ENCODE measurements at places on chromosomes 5 and 9.

- DNase-seq = no peak
Observed at GRCh38 chr9:75382126-75382525, 293.8 kb downstream of the OSTF1 start.

DNA sequence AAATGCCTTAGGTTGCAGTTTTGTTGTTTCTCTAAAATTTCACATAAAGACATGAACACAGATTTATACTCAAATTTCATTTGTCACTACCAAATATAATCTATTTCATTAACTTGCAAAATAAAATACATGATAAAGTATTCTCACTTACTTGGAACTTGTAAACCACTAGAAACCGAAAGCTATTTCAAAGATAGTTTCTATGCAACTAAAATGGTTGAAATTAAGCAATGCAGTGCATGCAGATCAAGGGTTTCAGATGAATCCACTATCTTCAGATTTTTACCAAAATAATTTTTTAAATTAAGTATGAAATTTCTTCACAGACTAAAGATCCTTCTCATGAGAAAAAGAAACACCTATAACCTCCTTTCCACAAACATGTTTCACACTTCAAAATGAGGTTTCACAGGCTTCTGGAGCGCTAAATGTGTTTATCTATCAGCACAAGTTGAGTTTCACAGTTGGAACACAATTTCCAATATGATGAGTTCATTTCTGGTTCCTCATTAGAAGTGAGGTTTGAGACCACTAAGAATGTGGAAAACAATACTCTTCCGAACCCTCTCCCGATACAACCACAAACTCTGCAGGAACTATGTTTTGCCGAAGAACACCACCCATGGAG lies 63.9 kb downstream of the EPB41L4A start:
- DNase-seq = no peak

DNA sequence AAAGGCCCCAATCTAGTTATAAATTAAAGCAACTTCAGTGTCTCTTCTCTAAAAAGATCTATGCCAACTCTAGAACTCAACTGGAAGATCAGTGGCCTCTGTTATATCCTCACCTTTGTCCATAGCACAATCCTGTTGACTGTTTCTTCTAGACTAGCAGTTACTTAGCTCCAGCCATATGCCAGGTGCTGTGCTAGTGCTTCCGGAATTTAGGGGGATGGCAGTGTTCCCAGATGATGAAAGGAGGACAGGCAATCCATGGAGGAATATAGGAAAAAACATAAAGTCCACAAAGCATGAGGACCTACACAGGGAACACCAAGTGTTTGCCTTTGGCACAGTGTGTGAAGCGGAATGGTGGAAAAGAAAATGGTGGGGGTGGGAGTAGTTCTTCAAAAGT lies 214.3 kb downstream of the MAPKAP1 start:
- DNase-seq = no peak

- DNase-seq = no peak
Observed at GRCh38 chr5:38376404-38376803, 118.0 kb downstream of the EGFLAM start.

DNA sequence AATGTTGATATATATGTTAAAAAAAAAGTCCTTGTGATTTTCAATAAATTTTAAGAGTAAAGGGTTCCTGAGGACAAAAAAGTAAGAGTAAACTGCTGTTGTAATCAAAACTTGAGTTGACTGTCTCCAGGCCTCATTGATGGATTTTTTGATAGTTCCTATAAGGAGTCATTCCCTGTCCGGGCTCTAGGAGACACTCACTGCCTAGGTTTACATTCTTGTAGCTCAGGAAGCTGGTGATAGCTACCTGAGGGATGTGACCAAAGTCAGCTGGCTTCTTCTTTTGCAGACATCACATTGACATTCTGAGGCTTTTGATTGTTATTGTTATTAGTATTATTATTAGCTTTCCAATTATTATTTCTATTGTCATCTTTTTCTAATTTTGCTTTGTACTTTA lies 116.5 kb upstream of the FBXL7 start:
- DNase-seq = no peak

DNA sequence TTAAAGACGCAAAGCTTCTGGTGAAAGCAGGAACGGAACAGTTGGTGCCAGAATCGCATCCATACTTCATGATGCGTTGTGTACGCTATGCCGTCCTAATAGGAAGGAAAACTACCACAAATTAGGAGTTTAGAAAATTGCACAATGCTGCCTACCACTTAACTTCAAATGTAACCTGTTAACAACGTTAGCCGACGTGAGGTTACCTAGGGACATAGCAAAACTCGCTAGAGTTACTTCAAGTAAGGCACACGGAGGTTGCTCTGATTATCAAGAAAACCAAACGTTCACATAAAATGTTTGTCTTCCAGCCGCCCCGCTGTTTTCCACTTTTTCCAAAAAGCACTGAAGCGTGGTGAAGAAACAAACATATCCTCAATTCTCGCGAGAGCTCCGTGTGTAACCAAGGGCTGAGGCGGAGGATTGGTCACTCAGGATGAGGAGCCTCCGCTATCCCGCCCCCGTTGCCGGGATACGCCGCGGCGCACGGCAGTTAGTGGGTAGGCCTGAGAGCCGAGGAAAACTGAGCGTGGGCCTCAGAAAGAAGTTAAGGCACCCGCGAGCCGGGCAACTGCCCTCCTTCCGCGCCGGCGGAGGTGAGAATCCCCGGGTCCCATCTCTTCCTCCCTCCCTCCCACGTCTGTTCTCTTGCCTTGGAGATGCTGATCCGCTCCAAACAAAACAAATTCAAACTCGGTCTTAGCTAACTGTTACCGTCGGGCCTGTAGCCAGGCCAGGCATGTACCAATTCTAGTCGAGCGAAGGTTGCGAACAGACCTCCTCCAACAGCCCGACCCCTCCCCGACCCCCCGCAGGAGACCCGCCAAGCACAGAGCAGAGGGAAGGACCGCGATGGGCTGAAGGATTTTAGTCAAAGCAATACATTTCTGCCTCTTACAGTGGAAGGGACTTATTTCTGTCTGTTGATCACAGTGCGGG lies at the start of gene IFT74:
TSS of gene IFT74 (plus strand) at position 492 of the 939 bp plus-strand sequence. CDS start 5,556 bp downstream, outside the sequence.
- DNase-seq = peak; percentile 98

DNA sequence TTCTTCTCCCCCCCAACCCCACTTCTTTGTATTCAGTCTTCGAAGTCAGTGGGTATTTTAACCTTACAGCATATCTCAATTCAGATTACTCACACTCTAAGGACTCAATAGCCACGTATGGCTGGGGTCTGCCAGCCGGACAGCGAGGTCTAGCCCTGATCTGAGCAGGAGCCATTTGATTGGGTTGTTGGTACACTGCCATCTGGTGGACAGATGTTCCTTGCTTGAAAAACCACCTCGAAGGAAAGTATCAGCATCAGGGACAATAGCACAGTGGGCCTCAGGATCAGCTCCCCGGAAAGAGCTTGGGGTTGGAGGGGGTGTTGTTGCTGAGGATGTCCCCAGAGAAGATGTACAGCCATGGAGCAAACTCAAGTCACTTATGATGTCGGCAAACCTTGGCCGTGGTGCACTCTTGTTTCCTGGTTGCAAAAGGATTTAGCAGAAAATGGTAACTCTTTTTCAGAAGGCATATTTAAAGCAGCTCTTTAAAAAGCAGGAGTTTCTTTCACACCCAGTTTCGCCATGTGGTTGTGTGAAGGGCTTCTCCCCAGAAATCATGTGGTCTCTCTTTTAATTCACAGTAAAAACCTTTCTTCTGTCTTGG lies 31.7 kb upstream of the KCNMB1 start:
- peak; percentile 58 for DNase-seq

- no peak for DNase-seq
Observed at GRCh38 chr5:80072103-80073073, 37.2 kb downstream of the THBS4 start.

GRCh38 chr9:3894772-3895171 lies 369.0 kb upstream of the RFX3 start:
- DNase-seq = no peak

GRCh38 chr5:175214152-175214551 lies 229.8 kb downstream of the DRD1 start:
- no peak for DNase-seq

DNA sequence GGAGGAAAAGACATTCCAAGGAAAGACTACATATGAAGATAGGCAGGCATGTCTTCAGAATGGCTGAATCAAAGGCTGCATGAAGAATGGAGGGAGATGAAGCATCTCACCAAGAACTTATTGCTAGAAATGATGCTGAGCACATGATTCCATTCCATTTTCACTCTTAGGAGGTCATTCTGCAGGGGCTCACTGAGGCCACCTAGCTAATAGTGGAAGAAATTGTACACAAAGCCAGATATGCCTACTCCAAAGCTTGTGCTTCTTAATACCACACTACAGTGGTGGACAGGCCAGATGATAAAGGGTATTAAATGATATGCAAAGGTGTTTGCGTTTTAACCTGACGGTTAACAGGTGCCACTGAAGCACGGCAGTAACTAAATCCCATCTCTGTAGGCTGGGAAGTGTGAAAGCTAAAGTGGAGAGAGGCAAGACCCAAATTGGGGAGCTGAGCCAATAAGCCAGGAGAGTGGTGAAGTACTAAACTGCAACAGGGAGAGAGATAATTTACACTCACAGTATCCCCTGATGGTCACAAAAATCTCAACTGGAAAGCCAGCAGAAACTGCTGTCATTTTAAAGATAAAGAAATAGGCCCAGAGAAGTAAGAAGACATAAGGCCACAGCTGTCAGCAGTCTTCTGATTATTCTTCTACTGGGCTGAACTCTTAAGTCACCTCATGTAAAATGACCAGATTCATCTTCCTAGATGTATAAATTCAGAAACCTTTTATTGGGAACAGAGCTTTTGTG lies 14.6 kb downstream of the NDUFA8 start:
- no peak for DNase-seq

- DNase-seq = no peak
Observed at GRCh38 chr5:1637639-1638481, 114.1 kb upstream of the LPCAT1 start.

DNA sequence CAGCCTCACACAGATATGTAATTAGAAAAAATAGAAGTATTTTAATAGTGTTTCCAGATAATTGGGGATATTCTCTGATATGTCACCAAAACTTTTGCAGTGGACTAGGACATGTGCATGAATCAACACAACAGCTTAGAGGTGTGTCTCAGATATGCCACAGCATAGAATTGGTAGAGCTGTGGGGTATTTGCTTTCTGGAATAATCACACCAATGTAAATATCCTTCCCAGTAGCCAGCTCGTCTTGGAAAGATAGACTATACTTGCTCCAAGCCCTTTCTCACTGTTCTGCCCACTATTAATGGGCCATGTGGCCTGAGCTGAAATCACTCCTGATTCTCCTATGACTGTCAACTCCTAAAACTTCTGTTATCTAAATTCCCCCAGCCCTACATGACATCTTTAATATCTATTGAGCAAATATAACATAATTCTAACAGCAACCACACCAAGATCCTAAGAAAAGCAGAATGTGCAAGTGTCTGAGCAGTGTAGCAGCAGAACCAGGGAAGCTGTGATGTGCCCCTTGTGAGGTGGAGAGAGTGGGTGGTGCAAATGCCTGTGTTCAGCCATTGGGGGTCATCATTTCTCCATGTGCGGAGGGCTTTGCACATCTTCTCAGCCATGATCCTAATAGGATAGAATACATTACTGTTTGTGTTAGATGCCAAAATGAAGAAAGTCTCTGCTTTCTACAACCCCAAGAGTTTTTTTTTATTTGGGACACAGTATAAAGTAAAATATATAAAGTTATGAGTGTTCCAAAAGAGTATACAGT lies 65.0 kb downstream of the MELK start:
- DNase-seq = no peak

- no peak for DNase-seq
Observed at GRCh38 chr9:82115331-82115730, 126.8 kb downstream of the SPATA31D1 start.

GRCh38 chr5:132226516-132227234 lies 978 bp downstream of the P4HA2 start:
- no peak for DNase-seq

DNA sequence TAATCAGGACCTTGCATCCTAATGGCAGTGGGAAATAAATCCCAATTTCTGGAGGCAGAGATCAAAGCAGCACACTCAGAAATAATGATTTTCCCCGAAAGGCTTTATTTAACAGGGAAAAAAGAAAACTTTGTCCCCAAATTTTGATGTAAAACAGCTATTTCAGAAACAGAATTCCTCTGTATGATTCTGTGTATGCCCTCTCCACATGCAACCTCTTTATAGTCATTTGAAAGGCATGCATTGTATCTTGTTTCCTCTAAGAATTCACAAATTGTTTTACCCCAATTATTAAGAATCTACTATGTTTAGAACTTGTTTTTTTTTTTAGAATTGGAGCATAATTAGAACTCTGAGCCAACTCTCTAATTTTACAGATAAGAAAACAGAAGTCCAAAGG lies 2.7 kb upstream of the PTAR1 start:
- no peak for DNase-seq

GRCh38 chr9:7579351-7579750 lies 220.2 kb downstream of the DMAC1 start:
- DNase-seq = no peak

- no peak for DNase-seq
Observed at GRCh38 chr9:19620326-19620725, 168.5 kb downstream of the SLC24A2 start.

GRCh38 chr5:129020683-129021082 lies 55.4 kb downstream of the SLC27A6 start:
- DNase-seq = no peak

- DNase-seq = no peak
Observed at GRCh38 chr9:14320271-14321181, 6.6 kb upstream of the NFIB start.

DNA sequence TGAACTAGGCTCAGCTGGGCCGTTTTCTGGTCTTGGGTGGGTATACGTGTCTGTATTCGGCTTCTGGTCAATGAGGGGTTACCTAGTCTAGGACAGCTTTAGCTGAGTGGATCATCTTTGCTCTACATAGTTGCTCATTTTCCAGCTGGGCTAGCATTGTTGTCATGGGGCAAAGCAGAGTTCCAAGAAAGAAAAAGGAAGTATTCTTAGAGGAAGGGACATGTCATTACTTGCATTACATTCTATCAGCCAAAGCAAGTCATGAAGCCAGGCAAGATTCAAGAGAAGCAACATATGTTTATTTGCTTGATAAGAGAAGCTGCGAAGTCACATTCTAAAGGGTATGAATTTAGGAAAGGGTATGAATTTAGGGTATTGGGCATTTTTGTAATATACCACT lies 396.5 kb downstream of the ZNF608 start:
- no peak for DNase-seq

DNA sequence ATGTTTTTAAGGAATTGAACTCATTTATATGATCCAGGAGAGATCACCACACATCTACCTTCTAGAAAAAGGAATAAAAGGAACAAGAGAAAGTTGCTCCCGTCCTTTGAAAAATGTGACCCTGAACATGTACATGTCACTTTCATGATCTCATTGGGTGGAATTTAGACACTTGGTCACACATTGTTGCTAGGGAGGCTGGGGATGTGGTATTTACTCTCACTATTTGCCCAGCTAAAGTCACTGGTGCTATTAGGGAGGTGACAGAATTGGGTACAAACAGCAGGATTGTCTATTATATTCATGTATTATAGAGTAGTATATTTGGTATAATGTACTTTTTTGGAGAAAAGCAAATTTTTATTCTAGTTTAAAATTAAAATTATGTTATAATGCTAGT lies 2.1 kb upstream of the CDH10 start:
- DNase-seq = no peak

- DNase-seq = no peak
Observed at GRCh38 chr9:81984928-81985327, 3.6 kb upstream of the SPATA31D1 start.

All from right renal pelvis (tissue), 4 donors.